ENCODE measurements at places on chromosomes 11 and 22.

DNA sequence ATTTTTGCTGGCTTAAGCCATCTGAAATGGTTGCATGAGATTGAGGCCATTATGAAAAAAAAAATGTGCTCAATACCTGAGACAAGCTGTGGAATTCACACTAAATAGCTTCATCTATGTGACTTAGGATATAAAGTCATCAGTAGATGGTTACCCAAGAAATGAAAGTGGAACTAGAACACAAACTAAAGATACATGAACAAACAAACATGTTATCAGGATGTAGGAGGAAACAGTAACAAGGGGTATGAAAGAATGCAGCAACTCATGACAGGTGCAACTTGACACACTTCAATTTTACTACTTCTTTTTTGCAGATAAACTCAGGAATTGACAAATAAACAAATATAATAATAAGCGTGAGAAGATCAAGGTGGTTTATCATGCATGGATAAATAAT lies 155.0 kb downstream of the WT1 start:
- no peak for DNase-seq

DNA sequence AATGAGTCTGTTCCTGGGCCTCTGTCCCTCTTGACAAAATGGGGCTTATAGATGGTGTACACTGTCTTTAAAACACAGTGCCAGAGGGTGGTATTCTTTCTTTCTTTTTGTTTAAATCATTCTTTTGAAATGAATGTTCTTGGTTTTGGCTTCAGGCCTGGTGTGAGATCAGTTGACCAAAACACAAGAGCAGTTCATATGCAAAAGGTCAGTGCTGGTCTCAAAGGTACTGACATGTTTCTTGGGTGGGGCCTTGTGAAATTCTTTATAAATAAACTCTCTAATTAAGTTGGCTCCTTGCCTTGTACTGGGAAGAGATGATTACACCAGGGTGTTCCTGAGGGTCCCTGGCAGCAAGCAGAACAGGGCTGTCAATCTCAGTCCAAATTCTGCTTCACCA lies 110.0 kb downstream of the FBXO7 start:
- DNase-seq: no peak

DNA sequence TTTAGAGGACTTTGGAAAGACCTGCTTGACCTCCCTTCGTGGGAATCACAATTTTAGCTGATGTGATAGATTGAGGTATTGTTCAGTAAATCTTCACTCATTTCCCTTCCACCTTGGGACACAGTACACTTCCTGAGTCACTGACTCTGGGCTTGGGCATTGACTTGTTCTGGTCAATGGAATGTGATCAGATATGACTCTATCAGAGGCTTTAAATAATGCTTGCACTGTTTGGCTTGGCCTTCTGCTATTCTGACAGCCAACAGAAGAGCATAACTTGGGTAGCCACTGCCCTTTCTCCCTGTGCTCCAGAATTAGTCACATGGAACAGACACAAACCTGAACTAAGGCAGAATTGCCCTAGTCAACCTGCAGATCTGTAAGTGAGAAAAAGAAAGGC lies 12.5 kb downstream of the PRR5L start:
- DNase-seq: no peak

- DNase-seq: no peak
Measured at GRCh38 chr11:104763930-104764709, 134.1 kb downstream of the CASP12 start.

DNA sequence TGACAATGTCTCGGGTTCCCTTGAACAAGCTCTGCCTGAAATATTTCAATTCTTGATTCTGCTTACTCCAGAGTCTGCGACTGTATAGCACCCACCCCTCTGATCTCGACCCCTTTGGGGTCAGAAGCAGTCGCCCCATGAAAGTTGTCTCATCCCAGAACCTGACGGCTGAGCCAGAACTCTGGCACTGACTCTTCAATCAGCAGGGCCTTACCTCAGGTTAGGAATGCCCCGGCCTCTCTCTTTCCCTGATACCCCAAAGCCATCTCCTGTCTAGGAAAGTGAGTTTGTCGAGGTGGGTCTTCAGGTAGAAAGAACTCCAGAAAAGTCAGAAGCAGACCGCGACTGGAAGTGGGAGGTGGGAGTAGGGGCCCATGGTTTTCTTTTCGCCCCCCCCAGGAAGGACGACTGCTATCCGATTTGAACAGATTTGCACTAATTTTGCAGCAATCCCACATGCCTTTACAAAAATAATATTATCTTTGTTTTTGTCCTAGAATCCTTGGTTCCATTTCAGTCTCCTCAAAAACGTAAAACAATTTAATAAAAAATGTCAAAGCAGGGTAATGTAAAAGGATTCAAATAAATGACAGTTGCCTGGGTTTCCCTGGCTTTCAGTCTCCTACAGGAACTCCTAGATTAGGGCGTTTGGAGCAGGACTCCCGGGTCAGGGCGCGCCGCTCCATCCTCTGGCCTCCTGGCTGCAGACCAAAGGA lies 898 bp upstream of the ROBO3 start:
- DNase-seq: no peak

Data from RCC 7860 (cell line).